ENCODE measurements at places on chromosomes 5 and 9. TPM values are rescaled to one million over a fixed set of nuclear protein-coding genes. Genes with fewer than 3 reads are reported as not detected.

Gene GFPT2
- 67.5 TPM for total RNA-seq

Gene SLC4A9
- total RNA-seq, result not detected

Gene NLN
- total RNA-seq, result 2.3 TPM

GRCh38 chr5:153352685-153353219 is 137.7 kb upstream of the GRIA1 start:
- no peak for DNase-seq

GRCh38 chr9:124267271-124267807 is 9.6 kb downstream of the NEK6 start:
- no peak for DNase-seq

GRCh38 chr9:21367957-21368356 is at the start of gene IFNA13:
Gene IFNA13, minus strand, starts transcription at chr9:21368057. Its CDS starts 47 bp downstream, at chr9:21368010.
- DNase-seq, result no peak

- no peak for DNase-seq
Measured at GRCh38 chr9:136950656-136951276, 1.3 kb upstream of the LCN12 start.

DNA sequence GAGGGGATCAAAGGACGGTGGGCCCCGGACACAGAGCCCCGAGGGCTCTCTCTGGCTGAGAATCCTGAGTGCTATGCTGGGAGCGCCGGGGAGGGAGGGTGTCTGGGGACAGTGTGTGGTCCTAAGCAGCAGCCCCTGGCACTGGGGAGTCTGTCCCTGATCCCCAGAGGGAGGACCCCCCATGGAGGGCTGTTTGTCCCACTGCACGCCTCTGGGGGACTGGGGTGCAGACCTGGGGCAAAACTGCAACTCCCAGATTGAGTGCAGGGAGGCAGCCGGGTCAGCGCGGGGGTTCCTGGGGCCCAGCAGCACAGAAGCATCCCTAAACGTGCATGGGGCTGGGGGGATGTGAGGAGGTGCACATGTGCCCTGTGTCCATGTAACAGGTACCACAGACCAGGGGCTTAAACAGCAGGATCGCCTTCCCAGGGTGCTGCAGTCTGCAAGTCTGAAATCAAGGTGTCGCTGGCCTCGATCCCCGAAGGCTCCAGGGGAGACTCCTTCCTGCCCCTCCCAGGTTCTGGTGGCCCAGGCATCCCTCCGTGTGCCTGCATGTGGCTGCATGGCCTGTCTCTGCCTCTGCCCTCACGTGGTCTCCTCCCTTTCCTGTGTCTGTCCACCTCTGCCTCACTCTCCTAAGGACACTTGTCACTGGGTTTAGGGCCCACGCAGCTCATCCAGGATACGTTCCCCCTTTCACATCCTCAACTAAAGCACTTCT is 35.9 kb upstream of the IRX4 start:
- no peak for DNase-seq

- no peak for DNase-seq
Measured at GRCh38 chr9:83299094-83299493, 236.2 kb upstream of the RASEF start.

GRCh38 chr5:132275367-132276220 is 18.1 kb downstream of the PDLIM4 start:
- no peak for DNase-seq

GRCh38 chr5:140344683-140345423 is 1.6 kb downstream of the HBEGF start:
- DNase-seq, result no peak

- DNase-seq, result no peak
Measured at GRCh38 chr5:9502050-9502834, 43.6 kb downstream of the SEMA5A start.

- no peak for DNase-seq
Measured at GRCh38 chr5:53080271-53080670, 29.3 kb downstream of the MOCS2 start.

- no peak for DNase-seq
Measured at GRCh38 chr5:159953609-159954008, 37.3 kb downstream of the ADRA1B start.

DNA sequence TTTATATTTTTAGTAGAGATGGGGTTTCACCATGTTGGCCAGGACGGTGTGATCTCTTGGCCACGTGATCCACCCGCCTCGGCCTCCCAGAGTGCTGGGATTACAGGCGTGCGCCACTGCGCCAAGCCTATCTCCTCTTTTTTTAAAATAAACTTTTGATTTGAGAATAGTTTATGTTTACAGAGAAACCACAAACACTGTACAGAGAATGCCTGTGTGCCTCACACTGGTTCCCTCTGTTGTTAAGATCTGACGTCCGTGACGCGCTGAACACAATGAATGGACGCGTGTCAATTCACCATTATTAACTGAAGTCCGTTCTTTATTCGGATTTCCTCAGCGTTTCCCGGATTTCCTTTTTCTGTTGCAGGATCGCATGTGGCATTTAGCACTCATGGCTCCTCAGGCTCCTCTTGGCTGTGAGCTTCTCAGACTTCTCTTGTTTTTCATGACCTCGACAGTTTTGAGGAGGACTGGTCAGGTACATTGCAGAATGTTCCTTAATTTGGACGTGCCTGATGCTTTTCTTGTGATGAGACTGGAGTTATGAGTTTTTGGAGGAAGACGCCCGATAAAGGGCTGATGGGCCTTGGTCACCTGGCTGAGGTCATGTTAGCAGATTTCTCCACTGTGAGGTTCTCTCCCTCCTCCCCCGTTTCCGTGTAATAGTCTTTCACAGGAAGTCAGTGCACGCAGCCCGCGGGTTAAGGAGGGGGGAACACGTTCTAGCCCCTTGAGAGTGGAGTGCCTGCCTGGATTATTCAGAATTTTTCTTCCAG is 69.6 kb downstream of the ANKRD33B start:
- DNase-seq, result no peak

DNA sequence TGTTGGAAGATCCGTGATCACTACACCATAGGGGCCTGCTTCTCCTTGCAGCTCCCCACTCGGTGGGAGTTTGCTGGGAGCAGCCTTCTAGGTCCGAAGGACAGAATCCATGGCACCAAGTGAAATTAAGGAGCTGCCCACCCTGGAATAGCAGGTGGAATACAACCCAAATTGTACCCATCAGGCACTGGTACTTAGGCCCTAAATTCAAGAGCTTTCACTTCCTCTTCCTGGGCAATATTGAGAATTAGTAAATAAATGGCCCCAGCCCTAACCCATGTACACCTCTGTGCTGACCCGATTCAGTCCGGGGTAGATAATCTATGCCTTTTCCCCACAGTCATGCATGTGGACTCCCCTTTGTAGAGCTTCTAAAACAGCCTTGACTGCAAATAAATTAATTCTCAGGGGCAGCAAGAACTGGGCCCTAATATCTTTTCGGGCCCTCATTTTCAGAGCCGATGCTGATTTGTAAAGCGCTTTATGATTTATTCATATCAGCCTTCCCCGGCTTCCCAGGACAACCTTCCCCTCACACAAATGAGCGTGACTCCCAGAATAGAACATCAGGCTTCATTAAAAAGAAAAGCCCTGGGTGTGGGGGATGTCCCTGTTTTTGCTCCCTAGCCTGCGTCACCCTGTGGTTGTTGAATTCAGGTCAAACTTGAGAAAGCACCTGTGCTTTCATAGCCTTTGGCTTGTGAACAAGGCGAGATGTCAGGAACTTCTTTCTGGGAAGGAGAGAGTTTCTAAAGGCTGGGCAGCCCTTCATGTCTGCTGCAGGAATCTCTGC is 126.1 kb upstream of the TBC1D2 start:
- no peak for DNase-seq

DNA sequence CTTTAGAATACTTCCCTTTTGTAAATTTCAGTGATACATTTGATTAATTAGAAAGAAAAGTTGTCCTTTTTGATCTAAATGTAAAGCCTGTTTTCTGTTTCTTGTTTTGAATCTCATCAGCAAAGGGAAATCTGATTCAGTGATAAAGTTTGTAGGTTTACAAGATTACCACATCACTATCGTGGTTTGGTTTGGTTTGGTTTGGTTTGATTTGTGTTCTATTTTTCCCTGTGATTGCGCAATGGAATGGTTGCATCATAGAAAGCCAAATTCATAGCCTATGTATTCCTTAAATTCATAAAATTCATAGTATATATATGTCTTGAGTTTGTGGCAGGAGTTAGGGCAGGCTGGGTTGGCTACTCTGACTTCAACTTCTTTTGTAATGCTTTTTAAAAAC is 15.2 kb downstream of the SRFBP1 start:
- no peak for DNase-seq

All from ovary (tissue), 10 donors.